ENCODE measurements at places on chromosomes 16 and 17.

DNA sequence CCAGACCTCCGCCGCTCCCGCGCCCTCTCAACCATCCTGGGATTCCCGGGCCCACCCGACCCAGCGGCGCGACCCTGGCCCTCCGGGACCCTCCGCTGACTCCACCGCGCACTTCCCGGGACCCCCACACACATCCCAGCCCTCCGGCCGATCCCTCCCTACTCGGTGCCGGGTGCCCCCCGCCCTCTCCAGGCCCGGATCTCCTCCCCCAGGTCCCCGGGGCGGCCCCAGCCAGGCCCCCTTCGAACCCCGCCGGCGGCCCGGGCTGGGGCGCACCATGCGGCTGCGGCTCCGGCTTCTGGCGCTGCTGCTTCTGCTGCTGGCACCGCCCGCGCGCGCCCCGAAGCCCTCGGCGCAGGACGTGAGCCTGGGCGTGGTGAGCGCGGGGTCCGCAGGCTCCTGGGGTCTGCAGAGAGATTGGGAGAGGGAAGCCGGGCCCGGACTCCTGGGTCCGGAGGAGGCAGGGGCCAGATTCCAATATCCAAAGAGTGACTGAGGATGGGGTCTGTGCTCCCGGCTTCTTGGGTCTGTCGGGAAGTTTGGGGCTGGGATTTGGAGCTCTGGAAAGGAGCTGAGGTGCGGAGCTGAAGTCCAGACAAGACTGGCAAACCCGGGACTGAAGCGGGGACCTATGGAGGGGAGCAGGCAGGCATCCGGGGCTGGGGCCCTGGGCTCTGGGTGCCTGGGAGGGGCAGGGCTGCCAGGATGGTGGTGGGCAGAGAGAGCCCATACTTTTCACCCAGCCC lies 453 bp downstream of the MMP25 start:
- DNase-seq = no peak

GRCh38 chr17:58331815-58332777 lies 3.5 kb upstream of the TSPOAP1 start:
- no peak for DNase-seq

DNA sequence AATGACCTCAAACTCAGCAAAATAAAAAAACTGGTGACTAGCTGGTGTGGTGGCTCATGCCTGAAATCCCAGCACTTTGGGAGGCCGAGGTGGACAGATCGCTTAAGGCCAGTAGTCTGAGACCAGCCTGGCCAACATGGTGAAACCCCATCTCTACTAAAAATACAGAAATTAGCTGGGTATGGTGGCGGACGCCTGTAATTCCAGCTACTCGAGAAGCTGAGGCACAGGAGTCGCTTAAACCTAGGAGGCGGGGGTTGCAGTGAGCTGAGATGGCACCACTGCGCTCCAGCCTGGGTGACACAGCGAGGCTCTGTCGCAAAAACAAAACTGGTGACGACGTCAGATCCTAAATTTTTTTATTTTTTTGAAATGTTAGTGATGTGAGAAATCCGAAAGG lies 82.6 kb upstream of the TOB1 start:
- no peak for DNase-seq

- no peak for DNase-seq
These were observed 195.2 kb upstream of the CHMP6 start for GRCh38 chr17:80796430-80796861.

GRCh38 chr16:88588754-88589153 lies 18.6 kb downstream of the ZC3H18 start:
- no peak for DNase-seq

Measured in fibroblast of skin of left quadriceps (primary cell).